ENCODE measurements at places on chromosomes 7 and 10. TPM values are rescaled to one million over a fixed set of nuclear protein-coding genes. Genes with fewer than 3 reads are reported as not detected.

- DNase-seq = no peak
These were observed 83.2 kb downstream of the MLLT10 start for GRCh38 chr10:21617267-21617666.

TM9SF3 gene
- 92.4 TPM for total RNA-seq

DNA sequence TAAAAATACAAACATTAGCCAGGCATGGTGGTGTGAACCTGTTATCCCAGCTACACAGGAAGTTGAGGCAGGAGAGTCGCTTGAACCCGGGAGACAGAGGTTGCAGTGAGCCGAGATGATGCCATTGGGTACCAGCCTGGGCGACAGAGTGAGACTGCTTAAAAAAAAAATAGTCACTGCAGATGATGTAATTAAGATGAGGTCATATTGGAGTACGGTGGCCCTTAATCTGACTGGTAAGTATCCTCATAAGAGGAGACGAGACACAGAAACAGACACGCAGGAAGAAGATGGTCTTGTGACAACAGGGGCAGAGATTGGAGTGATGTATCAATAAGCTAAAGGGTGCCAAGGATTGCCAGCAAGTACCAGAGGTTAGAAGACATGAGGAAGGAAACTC lies 156.0 kb downstream of the FAM107B start:
- no peak for DNase-seq

RPEL1 gene
- not detected for total RNA-seq

DNA sequence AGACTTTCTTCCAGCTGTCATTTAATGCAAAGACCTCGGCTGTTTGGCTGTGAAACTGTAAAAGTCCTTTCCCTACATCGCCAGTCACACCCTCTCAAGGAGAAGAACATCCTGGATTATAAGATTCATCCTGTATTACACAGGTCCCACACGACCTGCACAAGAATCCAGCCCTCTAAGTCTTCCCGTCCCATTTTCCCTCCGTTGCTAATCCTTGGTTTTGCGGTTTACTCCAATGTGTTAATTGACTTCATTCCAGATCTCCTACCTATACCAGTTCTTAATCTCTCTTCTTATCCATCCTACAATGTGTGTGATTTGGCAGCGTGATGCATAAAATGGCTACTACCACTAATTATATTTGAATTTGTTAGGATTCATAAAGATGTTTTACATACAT lies 110.4 kb downstream of the COL28A1 start:
- DNase-seq = no peak

GRCh38 chr10:75057680-75058079 lies 53.8 kb upstream of the SAMD8 start:
- DNase-seq = no peak

GRCh38 chr7:155486783-155487508 lies 29.0 kb downstream of the EN2 start:
- no peak for DNase-seq

KIF11 gene
- 0.47 TPM for total RNA-seq

HECW1 gene
- total RNA-seq = not detected

- DNase-seq = no peak
These were observed 57.7 kb upstream of the PRR15 start for GRCh38 chr7:29505931-29506330.

PRSS37 gene
- total RNA-seq = not detected

CCDC71L gene
- total RNA-seq = 9.8 TPM

VSTM2A gene
- not detected for total RNA-seq

- no peak for DNase-seq
These were observed 18.9 kb downstream of the IFT22 start for GRCh38 chr7:101302641-101303101.

GRCh38 chr10:86981716-86982115 lies 13.4 kb downstream of the ADIRF start:
- DNase-seq = no peak

DNA sequence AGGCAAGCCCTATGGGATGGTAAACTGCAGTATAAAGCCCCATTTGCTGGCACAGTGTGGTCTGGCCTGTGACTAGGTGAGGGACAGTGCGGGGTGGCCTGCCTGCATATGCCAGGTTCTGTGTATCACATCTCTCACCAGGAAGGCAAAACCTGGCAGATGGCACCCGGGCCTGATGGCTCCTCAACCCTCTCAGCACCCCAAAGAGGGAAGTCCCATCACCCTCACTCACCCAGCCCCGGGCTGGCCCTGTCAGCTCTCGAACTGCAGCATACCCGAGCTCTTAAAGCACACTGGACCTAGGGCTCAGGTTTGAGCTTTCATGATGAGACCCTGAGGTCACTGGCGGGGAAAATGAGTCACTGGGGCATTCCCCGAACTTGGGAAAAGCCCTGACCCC lies 130.5 kb downstream of the LHPP start:
- no peak for DNase-seq

NUDT13 gene
- 0.82 TPM for total RNA-seq

- peak; percentile 85 for DNase-seq
These were observed at the start of gene CALY for GRCh38 chr10:133336577-133337369. Gene CALY (minus strand): TSS chr10:133336896. CDS start chr10:133328989, 7,907 bp downstream.

PNLIPRP2 gene
- total RNA-seq = not detected

DNA sequence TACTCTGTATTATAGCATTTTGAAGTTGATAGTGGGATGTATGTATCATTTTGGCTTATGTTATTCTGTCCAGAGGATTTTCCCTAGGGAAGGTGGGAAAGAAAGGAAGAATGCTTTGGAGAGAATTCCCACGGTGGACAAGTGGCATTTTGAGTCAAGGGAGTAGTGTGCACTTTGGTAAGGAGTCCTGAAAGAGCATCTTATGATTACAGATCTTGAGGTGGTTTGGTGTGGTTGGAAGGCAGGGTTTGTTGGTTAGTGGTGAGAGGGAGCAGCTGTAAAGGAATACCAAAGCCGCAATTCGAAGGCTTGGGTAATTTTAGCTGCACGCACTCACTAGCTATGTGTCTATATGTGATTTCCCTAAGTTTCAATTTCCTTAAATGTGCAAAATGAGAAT lies 16.1 kb downstream of the CCSER2 start:
- peak; percentile 56 for DNase-seq

- DNase-seq = no peak
These were observed 280.8 kb downstream of the ZEB1 start for GRCh38 chr10:31599626-31600504.

GRCh38 chr7:5827755-5828154 lies 46.3 kb upstream of the RNF216 start:
- peak; percentile 71 for DNase-seq

DNA sequence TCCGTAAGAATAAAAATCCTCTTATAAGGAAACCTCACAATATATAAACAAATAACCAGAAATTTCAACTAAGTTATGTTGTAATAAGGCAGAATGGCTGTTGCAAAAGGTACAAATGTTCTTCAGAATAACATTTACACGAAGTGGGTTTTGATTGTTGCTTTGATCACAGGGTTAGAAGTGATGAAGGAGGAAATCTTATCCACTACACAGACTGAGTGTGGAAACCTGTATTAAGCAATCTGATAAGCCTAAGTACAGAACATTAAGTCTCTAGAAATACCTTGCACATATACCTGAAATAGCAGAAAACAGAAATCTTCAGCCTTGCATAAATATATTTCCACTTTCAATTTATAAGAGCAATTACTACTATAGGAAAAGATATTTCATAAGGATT lies 251.9 kb downstream of the ETV1 start:
- no peak for DNase-seq

LIPM gene
- total RNA-seq = not detected

DNA sequence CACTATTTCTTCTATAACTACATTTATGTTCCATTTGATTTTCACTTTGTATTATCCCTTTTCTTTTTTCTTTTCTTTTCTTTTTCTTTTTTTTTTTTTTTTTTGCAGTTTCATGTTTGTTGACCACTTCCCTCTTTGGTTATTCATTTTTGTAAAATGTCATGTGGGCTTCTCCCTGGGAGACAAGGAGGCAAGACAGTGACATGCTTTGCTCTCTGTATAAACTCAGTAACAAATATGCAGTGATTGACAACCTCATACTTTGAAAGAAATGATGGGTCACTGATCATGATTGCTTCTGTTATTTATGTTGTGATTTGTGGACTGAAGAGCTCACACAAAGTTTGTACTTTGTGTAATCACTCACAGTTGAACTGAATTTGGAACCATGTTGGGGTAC lies 90.2 kb upstream of the ABI1 start:
- no peak for DNase-seq

GRCh38 chr7:21293771-21294170 lies 134.1 kb upstream of the SP4 start:
- DNase-seq = no peak

LRMDA gene
- total RNA-seq = not detected

GRCh38 chr10:123507298-123507697 lies 158.9 kb upstream of the GPR26 start:
- DNase-seq = no peak

- no peak for DNase-seq
These were observed 63.4 kb downstream of the VTI1A start for GRCh38 chr10:112510384-112510783.

UCMA gene
- not detected for total RNA-seq

DNA sequence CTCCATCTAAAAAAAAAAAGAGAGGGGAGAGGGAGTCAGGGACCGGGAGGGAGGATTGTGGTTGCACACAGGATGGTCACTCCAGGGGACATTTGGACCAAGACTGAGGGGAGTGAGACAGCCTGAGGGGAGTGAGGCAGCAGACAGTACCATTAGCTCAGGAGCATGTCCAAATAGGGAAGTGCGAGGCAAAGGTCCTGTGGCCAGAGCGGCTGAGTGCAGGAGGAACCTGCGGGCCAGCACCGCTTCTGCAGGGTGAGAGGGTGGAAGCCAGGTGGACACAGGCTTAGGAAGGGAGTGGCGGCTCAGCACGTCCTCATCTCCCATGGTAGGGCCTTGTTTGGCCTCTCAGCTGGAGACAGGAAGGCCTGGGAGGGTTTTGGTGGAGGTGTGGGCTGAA lies 48.9 kb upstream of the PFKFB3 start:
- no peak for DNase-seq

Measured in CD4-positive, alpha-beta T cell (primary cell).